SK-N-SH (cell line): ENCODE measurements at places on chromosomes 12 and 14.

- no peak for DNase-seq
These were observed 3.2 kb downstream of the TOMM20L start for GRCh38 chr14:58398895-58399294.

- DNase-seq: peak; percentile 50
These were observed 4.7 kb upstream of the LHX5 start for GRCh38 chr12:113476176-113476986.

- DNase-seq: no peak
These were observed 406.5 kb downstream of the LRIG3 start for GRCh38 chr12:58513852-58514251.

DNA sequence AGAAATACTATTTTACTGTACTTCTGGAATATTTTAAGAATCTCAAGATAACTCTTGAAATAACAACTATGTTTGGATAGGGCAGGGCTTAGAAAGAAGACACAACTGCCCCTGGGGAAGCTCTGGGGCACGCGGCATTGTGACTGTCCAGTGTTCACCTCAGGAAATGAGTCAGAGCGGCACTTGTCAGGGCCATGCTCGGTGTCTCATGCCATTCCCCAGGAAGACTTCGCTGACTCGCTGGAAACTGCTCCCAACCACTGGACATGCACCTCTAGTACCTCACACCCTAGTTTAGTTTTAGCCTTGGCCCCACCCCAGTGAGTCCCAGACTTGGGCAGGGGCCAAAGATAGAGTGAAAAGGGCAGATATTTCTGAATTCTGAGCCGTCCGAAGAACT lies 192.0 kb downstream of the TTC7B start:
- DNase-seq: no peak

DNA sequence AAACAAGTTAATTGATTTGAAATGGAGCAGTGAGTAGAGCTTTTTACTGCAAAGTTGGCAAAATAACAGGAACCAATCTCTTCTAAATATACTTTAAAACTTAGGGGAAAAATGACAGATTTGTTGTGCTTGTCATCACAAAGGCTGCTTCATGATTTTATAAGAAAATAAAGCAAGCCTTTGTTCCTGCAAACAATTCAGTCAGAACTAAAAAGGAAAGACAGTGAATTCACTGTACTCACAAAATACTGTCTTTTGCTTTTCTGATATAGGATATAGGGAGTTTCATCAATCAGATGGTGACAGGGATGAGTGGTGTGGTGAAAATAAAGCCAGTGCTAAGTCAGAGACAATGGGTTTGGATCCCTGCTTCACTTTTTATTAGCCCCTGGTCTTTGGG lies 126.0 kb downstream of the HELB start:
- no peak for DNase-seq

- DNase-seq: peak; percentile 9
These were observed 47.4 kb downstream of the SLC38A1 start for GRCh38 chr12:46221255-46222128.

DNA sequence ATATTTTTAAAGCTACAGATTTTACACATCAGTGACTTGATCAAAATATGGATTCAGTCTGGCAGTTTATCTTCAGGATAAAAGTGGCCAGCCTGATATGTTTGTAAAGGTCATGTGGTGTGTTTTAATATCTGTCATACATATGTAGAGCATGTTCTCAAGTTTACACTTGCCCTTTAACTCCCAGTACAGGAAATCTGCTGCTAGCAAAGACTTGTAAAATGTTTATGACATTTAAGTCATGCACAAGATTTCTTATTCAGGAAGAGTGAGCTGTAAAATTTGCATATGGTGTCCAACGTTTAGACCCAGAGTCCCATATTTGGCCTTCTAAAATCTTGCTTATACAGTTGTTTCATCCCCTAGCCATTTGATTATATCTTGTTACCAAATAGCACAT lies 197.5 kb upstream of the FLRT2 start:
- no peak for DNase-seq
